ENCODE measurements at places on chromosomes 2 and 18.

DNA sequence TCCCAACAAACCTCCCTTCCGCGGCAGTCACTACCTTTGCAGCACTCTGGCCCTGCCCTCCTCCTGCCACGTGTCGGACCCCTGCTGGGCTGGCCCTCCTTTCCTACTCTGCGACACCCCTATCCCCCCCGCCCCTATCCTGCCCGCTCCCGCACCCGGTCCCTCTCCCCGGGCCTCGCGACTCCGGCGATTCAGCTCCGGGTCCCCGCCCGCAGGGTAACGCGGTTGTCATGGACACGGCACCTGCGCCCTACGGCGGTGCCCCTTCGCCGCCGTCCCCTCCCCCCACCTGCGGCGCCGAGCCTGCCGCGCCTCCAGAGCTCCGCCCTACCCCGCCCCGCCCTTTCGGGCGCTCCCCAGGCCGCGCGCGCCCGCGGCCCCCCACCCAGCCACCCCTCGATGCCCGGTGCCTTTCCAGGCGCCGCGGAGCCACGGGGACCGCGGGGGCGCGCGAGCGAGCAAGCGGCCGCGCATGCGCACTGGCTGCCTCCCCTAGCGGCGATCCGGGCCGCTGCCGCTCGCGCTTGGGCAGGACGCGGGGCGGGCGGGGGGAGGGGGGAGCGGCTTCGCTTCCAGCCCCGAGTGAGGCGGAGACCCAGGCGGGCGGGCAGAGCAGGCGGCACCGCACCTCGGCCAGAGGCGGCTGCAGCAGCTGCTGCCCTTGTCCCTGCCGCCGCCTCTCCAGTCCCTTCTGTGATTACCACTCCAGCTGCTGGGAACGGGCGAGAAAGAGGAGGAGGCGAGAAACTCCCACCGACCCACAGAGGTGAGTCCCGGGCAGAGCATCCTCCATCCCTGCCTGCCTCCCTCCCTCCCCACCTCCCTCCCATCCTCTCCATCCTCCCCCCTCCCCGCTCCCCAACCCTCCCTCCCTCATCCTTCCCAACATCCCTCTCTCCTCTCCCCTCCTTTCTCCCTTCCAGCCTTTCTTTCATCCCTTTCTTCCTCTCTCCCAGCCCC is at the start of gene CTNNA2:
Gene CTNNA2 (plus strand): TSS at position 610 of the 960 bp plus-strand sequence.
- DNase-seq: no peak

DNA sequence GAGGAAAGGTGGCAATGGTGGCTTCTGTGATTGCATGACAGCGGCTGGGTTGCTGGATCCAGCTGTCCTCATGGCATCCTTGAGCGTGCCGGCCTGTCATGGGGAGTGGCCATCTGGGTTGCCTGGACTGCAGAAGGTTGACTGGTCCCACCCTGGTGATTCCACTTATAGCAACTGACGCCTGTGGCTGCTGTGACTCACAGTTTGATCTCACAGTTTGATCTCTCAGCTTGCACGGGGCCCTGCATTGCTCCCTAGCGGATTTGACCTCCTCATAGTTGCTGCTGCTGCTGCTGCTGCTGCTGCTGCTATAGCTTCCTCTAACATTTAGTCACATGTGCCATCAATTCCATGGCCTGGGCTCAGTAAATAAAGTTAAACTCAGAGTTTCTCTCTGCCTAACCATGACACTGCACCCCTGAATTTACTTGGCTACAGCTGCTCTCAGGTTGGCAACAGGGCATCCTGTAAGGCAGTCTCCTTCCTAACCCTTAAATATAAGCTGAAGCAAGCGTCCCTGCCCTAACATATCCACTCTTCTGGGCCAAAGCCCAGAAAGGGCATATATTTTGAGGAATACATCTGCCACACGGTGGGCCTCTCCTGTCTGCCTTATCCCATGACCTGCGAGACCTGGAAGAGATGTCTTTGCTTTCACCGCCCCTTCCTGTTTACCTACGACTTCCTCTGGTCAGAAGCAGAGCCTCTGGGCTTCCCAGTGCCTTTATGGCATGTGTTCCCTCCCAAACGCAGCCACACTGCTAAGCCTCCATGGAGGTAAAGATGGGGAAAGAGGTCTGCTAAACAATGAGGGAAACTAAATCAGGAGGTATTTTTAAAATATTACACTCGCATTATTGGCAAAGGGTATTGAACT is 37.8 kb upstream of the CCDC150 start:
- DNase-seq: peak; percentile 99

GRCh38 chr18:3345885-3346284 is 84.0 kb downstream of the MYL12B start:
- DNase-seq: no peak

- peak; percentile 73 for DNase-seq
These were observed 218.9 kb upstream of the NCKAP5 start for GRCh38 chr2:133787207-133787606.

DNA sequence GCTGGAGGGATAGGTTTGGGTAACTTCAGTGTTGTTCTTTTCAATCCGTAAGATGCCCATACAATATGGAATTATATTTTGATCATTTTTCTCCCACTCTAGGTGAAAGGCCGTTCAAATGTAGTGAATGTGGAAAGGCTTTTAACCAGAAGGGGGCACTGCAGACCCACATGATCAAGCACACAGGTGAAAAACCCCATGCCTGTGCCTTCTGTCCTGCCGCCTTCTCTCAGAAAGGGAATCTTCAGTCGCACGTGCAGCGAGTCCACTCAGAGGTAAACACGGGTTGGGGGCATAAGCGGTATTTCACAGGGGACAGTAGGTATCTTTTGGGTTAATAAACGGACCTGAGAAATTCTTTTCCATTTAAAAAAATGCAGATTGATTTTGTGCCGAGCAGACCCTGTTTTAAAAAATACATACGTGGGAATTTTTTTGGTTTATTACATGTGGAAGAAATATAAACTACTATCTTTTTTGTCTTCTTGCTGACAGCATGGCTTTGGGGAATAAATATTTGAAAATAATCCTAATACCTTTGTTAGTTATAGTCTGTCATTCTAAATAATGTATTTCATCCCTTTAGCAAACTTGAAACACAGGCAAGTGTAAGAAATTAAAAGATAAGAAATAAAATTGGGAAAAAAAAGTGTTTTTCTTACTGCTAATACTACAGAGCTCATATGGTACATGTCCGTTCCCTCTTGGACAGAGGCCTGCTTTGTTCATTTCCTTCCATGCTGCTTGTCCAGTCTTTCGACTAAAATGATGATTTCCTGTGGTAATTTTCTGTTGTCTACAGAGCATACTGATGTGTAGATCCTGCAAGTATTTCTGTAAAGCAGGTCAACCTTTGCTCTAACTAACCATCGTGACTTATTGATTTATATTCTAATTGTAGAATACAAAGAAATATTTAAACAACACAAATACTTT is 53.3 kb downstream of the ZNF236 start:
- DNase-seq: peak; percentile 38

DNA sequence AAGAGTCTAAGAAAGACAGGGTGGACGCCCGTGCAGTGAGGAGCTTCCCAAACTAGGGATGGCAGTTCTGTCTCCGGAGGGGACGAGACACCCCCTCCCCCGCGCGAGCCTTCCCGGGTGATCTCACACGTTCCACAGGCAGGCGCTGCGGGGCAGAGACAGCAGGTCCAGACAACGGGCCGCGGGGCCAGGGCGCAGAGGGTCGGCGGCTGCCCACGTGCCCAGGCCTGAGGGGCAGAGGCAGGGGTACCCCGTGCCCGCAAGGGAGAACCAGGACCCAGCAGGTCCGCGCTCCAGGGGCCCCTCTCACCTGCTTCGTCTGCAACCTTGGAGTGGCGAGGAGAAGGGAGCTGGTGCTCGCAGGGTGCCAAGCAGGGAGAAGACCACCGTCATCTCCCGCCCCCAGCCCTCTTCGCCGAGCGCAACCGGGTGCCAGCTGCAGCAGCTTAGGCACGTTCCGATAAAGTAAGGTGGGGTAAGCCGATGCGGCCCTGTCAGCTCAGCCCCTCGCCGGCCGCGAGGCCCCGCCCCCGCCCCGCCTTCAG is at the start of gene GPR155:
Gene GPR155 (minus strand): TSS at position 467 of the 545 bp plus-strand sequence. CDS start 5,073 bp downstream, outside the sequence.
- peak; percentile 41 for DNase-seq

DNA sequence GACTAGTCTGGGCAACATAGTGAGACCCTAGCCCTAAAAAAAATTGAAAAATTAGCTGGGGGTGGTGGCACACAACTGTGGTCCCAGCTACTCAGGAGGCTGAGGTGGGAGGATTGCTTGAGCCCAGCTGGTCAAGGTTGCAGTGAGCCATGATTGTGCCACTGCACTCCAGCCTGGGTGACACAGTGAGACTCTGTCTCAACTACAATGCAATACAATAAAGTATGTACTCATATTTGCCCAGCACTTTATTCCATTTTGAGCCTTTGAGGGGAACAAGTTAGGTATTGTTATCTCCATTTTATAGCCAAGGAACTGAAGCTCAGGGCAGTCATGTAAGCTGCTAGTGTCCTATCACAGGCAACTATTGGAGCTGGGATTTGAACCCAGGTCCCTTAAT is 49.3 kb upstream of the PLB1 start:
- no peak for DNase-seq

DNA sequence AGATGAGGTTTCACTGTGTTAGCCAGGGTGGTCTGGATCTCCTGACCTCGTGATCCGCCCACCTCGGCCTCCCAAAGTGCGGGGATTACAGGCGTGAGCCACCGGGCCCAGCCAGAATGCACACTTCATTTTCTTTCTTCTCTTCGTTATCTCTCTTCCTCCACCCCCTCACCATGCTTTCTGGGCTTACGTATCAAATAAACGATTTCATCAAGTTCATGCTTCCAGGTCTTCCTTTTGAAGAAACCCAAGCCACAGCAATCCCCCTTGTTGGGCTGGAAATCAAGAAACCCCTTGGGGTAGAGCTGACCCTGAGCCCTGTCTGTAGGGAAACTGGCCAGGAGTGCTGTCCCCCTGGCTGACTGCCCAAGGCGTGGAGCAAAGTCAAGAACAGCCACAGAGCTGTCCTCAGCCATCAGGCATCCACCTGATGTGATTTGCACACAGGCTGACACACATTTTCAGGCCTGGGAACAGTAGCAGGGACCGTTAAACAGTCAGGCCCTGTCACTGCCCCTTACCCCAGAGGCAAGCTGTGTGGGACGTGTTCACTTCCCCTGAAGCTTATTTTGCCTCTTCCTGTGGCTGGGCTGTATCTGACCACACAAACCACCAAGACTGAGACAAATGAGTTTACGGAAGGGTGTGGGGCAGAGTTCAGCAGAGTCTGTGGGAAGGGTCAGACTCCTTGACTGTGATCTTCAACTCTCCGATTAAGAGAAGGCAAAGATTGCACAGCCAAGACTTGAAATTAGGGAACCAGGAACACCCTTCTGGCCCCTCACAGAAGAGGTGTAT is 15.1 kb upstream of the NMUR1 start:
- DNase-seq: peak; percentile 89

DNA sequence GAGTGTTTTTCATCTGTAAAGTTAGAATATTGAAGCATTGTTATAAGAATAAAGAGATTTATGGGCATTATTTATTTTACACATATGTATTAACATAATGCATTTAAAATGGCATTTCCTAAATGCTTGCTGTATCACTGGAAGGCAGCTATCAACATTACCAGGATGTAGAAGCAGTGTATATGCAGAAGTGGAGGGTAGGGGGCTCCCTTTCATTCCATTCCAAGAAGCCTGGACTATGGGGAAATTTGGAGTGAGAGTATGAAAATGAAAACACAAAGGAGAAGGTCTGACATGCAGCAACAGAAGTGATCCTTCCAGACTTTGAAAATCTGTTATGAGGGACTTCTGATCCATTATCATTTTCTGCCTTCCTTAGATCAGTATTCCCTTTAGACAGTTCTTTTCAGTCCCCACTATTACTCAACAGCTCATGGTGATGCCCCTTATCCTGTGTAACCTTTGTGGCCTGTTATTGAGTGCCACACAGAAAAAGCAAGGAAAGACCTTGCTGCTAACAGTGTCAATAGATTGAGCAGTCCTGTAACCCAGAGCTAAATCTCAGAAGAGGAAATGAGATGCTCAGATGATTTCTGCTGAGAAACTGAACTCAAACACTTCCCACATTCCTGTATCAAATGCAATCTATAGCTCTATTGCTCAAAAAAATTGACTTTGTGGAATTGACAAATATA is 216.6 kb downstream of the HNMT start:
- DNase-seq: no peak

DNA sequence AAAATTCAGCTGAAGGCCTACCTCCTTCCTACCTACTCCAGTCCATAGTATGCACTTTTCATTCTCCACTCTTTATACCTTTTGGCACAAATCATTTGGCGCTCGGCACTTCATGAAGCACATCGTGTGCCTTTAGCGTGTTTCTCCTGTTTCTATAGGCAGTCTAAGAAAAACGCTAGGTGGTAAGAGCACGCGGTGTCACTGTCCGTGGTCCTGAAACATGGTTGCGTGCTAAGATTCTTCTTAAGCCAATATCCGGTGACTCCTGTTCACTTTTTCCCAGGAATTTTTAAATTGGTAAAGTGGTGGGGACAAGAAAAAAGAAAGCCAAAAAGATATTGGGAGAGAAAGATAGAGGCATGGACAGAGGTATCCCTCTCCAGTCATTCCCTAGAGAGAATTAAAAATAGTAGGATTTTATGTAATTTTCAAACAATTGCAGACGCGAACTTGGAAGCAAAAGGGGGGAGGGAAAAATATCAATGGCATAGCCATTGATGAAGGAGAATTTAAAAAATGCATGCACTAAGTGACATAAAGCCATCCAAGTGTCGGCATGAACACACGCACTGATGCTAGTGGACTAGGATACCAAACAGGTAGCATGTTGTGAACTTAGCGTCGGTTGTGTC is 1.4 kb upstream of the CTNNA2 start:
- no peak for DNase-seq

GRCh38 chr2:74278176-74278575 is 65.0 kb downstream of the SLC4A5 start:
- no peak for DNase-seq

- DNase-seq: no peak
These were observed 224.4 kb upstream of the COPS8 start for GRCh38 chr2:236861196-236861875.

- DNase-seq: peak; percentile 21
These were observed 73.9 kb upstream of the TTC27 start for GRCh38 chr2:32553829-32554432.

- peak; percentile 47 for DNase-seq
These were observed 15.9 kb downstream of the SERPINE2 start for GRCh38 chr2:224023188-224023587.

DNA sequence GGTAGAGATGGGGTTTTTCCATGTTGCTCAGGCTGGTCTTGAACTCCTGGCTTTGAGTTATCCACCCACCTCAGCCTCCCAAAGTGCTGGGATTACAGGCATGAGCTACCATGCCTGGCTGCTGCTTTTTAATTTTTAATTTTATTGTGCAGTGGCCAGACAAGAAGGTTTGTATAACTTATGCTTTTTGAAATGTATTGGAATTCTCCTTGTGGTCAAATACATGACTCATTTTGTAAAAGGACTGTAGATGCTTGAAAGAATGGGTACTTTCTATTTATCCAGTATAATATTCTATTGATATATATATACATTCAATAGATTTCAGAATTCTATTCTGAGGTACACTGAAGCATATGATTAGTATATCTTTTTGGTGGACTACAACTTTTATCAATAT is 82.6 kb upstream of the ST3GAL5 start:
- DNase-seq: peak; percentile 11

Measured in brain microvascular endothelial cell (primary cell).